ENCODE measurements at places on chromosomes 1 and 21. TPM values are rescaled to one million over a fixed set of nuclear protein-coding genes. Genes with fewer than 3 reads are reported as not detected.

Gene NPHS2
- polyA plus RNA-seq: not detected

Gene ABCG1
- 3.1 TPM for polyA plus RNA-seq

Gene CD2
- 1.7 TPM for polyA plus RNA-seq

Gene RIPK4
- 37.6 TPM for polyA plus RNA-seq

Gene OLFML3
- polyA plus RNA-seq: 23.1 TPM

Gene GJA9
- polyA plus RNA-seq: not detected

Gene C1orf105
- polyA plus RNA-seq: not detected
